ENCODE measurements at places on chromosomes 2 and 18.
A peak's percentile ranks its signal among the peaks of the same experiment; 100 is the strongest.

- no peak for DNase-seq
Observed at GRCh38 chr2:85388878-85389538, 21.2 kb downstream of the CAPG start.

- DNase-seq, result no peak
Observed at GRCh38 chr2:208373460-208374089, 33.0 kb upstream of the PTH2R start.

- DNase-seq, result peak; percentile 55
Observed at GRCh38 chr2:111121028-111121827, 514 bp downstream of the BCL2L11 start.

- peak; percentile 42 for DNase-seq
Observed at GRCh38 chr2:64454386-64455332, 697 bp downstream of the LGALSL start.

DNA sequence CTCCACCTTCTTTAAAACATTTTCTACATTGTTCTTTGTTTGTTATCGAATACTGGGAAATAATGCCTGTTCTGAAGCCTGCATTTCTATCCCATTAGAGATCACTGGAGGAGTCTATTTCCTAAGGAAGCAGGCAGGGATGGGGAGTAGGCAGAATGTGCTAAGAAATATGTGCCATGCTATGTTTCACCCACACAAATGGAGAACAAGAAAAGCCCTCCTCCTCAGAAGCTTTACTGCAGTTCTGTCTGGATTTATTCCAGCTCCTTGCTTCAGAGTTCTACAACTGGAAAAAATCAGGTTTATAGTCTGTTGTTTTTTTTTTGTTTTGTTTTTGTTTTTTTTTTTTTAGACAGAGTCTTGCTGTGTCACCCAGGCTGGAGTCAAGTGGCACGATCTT lies 825.1 kb downstream of the SLC4A3 start:
- no peak for DNase-seq

DNA sequence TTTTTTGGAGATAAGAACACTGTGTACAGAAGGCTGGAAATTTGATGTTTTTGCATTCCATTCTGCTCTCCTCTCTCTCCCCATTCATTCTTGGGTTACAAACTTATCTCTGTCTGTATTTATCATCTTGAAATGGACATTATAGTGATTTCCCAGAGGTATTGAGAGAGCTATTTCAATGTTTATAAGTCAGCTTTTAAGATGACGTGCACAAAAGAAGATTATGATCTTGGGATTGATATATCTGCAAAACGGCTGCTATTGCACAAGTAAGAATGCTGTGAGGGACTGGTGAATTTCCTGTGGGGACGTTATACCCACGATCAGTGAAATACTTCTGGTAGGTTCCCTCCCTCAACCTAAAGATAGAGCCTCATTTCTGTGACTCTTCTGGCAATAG lies 61.0 kb upstream of the DTNA start:
- no peak for DNase-seq

DNA sequence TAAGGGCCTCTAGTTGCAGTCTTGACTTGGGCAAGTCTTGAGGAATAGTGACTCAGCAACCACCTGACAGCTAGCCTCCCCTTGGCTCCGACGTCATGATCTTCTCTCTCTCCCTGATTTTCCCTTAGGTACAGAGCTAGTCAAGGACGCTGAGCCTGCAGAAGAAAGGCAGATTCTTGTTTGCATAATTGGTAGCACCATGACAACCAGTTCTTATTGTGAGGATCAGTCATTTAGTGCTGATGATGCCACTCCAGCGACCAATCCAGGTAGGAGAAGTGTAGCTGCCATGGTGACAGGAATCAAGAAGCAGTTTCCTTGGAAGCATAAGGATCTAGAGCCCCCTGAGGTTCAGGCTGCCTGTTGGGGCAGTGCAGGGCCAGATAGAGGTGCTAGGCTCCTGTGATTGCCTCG lies 2.8 kb upstream of the RESP18 start:
- DNase-seq, result no peak

GRCh38 chr2:72993933-72994280 lies 76.6 kb downstream of the EMX1 start:
- DNase-seq, result no peak

DNA sequence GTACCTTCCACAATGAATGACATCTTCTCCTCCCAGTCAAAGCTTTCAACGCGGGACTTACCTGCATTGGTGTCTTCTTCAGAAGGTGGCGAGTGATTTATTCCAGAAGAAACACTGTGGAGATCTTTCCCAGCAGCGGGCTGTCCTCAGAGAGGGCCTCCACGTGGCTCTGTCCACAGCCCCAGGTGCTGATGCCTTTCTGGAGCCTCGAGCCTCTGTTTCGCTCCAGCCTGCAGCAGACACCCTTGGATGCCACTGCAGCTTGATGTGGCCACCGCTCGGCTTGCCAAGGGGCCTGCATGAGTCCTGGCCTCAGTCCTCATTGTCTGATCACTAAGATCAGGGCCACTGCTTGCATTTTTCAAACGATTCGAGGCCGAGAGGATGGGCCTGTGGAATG lies 46.6 kb upstream of the GALR1 start:
- no peak for DNase-seq

GRCh38 chr2:189111063-189111715 lies 68.4 kb downstream of the COL5A2 start:
- DNase-seq, result no peak

- DNase-seq, result no peak
Observed at GRCh38 chr2:170019060-170019805, 158.7 kb upstream of the MYO3B start.

DNA sequence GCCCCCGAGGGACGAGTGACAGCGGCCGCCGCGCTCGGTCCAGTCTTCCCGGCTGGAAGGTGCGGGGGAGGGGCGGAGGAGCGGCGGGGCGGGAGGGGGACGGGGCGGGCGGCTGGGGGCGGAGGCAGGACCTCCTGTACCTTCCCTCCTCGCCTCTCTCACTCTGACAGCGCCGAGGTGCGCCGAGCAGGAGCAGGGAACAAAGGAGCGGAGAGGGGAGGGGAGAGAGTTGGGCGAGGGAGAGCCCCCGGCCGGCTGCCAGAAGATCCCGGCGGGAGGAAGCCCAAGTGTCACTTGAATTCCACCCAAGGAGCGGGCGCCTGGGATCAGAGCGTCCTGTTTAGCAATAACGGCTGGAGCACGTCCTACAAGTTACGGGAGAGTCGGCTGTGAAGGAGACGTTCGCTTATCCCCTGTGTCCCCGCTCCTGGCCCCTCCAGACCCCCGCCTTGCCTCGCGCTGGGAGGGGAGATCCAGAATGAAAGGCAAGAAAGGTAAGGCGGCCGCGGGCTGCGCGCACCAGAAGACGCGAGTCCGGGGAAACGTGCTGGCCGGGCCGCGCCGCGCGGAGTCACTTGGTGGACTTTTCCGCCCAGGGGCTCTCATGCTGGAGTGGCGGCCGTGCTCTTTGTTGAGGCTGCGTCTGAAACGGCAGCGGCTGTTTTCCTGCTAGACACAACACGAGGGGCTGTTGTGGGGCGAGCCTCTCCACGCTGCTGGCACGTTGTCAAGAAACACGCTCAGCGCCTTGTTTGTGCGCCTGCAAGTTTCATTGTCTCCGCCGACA lies at the start of gene TGIF1:
Gene TGIF1 (plus strand): TSS at position 161 of the 787 bp plus-strand sequence. CDS start 318 bp downstream, at position 479.
- DNase-seq, result peak; percentile 55

DNA sequence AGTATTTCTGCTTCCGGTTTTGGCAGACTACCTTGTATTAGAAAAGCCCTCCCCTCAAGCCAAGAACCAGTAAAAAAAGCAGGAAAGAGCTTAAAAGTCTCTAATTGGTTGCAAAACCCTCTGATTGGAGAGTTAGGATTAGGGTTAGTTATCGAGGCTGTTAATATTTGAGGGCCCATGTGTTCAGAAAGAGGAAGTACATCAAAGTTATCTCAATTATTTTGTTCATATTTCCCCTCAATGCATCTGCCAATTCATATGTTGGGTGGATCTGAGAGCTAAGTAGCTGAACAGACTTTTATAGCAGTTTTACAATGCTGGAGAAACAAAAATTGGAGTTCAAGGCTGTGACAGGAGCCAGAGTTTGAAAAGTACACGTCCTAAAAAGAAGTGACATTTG lies 43.1 kb upstream of the KLHL14 start:
- no peak for DNase-seq

GRCh38 chr2:144443837-144444817 lies 75.8 kb downstream of the ZEB2 start:
- DNase-seq, result no peak

- DNase-seq, result no peak
Observed at GRCh38 chr2:228545041-228545747, 363.7 kb upstream of the SPHKAP start.

DNA sequence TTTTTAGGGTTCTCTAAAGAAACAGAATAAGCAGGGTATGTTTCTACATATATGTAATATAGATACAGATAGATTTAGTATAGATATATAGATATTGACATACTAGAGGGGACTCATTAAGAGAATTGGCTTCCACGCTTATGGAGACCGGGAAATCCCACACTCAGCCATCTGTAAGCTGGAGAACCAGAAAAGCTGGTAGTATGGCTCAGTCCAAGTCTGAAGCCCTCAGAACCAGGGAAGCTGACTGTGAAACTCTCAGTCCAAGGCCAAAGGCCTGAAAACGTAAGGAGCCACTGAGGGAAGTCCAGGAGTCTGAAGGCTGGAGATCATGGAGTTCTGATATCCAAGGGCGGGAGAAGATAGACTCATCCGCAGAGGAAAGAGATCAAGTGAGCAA lies 441.3 kb upstream of the CDH20 start:
- DNase-seq, result no peak

DNA sequence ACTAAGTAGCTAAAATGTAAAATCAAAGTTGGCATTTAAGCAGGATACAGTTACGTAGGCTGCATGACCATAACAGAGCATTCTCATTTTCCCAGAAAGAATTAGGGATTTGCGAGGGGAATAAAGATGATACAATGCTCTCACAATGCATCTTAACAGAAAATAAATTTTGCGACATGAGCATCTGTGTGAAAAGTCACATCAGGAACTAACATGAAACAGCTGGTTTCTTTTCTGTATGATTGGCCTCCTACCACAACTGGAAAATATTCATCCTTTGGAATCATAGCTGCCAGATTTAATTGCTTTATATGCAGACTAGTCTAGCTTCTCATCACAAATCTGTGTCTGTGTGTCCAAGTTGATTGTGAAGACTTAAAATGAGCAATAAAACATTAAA lies 66.0 kb downstream of the KCTD18 start:
- no peak for DNase-seq

GRCh38 chr2:47089083-47089464 lies 66.0 kb downstream of the STPG4 start:
- no peak for DNase-seq

DNA sequence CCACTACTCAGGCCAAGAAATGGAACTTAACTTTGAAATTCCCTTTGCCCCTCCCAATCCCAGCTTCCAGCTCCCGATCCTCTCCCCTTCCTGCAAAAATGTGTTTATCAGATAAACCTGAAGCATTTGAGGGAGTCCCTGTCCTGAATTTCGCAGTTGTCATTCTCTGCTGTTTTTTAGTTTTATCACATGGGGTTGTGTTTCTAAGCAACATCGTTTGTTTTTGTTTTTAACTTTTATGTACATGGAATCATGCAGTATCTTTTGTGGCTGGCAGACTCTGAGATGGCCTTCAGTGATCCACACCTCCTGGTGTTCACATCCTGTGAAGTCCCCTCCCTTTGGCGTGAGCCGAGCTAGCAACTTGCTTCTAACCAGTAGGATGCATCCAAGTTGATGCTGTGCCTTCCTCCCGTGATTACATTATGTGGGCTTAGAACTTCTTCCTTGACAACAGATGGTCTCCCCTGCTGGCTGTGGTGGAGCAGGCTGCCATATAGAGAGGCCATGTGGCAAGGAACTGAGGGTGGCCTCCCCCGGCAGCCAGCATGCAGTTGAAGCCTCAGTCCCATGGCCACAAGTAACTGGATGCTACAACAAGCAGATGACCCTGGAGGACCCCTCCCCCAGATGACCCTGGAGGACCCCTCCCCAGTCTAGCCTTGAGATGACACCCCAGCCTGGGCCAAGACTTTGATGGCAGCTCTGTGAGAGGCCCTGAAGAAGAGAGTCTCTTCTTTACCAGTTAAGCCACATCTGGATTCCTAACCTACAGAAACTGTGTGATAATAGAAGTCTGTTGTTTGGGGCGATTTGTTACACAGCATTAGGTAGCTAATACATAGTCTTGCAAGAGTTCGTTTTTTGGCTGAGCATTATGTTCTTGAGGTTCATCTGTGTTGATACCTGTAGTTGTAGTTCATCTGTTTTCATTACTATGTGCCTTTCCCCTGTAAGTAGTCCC lies 27.7 kb downstream of the SH3BP4 start:
- DNase-seq, result no peak

GRCh38 chr2:30272761-30273573 lies 41.6 kb downstream of the LBH start:
- DNase-seq, result peak; percentile 28

- DNase-seq, result no peak
Observed at GRCh38 chr2:16763056-16763455, 97.4 kb upstream of the CYRIA start.

- DNase-seq, result no peak
Observed at GRCh38 chr2:45889053-45889452, 237.6 kb downstream of the PRKCE start.

GRCh38 chr2:134072341-134072740 lies 181.5 kb upstream of the MGAT5 start:
- no peak for DNase-seq

GRCh38 chr2:214246417-214246816 lies 164.4 kb upstream of the VWC2L start:
- DNase-seq, result no peak

GRCh38 chr18:57959278-57959677 lies 84.7 kb upstream of the NEDD4L start:
- DNase-seq, result no peak

DNA sequence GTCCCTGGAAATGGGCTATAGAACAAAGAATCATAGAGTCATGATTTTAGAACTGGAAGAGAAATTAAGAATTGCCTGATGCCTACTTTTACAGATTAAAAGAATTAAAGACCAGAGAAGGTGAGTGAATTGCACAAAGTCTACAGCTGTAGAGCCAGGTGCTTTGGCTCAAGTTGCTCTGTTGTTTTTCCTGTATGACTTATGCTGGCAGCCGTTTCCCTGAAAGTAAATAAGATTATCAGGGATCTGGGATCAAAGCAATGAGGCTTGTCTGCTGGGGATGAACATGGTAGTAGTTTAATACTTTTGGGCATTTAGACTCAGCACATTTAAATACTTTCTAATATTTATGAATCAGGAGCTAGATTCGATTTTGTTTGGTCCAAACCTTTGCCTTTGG lies 166.9 kb downstream of the PRPF40A start:
- DNase-seq, result no peak

- DNase-seq, result no peak
Observed at GRCh38 chr2:33383855-33384598, 92.4 kb upstream of the RASGRP3 start.
